ENCODE measurements at places on chromosomes 12 and 14. TPM values are rescaled to one million over a fixed set of nuclear protein-coding genes. Genes with fewer than 3 reads are reported as not detected.

- DNase-seq, result no peak
- peak overlapping the region; percentile 91 for H3K27ac ChIP-seq
- H3K4me1 ChIP-seq, result peaks cover 38% of the 10 kb centered on the region
- H3K4me3 ChIP-seq, result peak overlapping the region; percentile 76
- no peaks in the 10 kb centered on the region for H3K36me3 ChIP-seq
- H3K27me3 ChIP-seq, result no peaks in the 10 kb centered on the region
Measured at GRCh38 chr12:40104461-40105264, 1.2 kb downstream of the SLC2A13 start.

DNA sequence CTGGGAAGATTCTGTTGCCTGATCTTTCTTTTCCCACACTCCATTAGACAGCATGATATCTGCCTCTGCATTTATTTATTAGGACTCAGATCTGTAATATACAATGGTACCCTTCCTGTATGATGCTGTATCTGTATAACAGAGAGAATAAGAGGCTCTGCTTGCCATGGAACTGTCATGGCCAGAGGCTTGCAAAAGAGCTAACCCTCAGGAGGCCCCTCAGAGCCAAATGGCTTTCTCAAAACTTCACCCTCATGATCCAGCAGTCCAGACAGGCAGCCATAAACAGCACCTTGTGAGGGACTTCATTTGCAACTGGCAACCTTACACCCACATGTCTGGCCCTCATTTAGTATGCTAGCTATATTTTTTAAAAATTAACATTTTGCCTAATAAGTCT is 57.6 kb downstream of the TMEM30B start:
- no peak overlapping the region for H3K4me3 ChIP-seq
- H3K4me1 ChIP-seq, result no peaks in the 10 kb centered on the region

GRCh38 chr14:56905282-56905681 is 95.0 kb upstream of the OTX2 start:
- no peaks in the 10 kb centered on the region for H3K36me3 ChIP-seq
- no peak overlapping the region for H3K4me3 ChIP-seq
- H3K27me3 ChIP-seq, result no peaks in the 10 kb centered on the region
- no peak overlapping the region for H3K27ac ChIP-seq
- H3K4me1 ChIP-seq, result no peaks in the 10 kb centered on the region
- no peak for DNase-seq

DNA sequence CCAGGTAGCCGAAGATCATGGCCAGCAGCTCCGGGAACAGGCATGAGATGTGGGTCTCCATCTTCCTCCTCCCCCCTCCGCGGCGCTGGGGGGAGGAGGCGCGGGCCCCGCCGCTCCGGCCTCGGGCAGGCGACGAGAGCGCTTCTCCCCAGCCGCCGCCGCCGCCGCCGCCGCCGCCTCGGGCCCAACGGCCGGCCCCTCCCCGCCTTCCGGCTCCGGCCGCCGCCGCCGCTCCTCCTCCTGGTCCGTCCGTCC is 448 bp downstream of the FBXL14 start:
- H3K27ac ChIP-seq, result peak overlapping the region; percentile 82
- no peak for DNase-seq
- no peaks in the 10 kb centered on the region for H3K4me1 ChIP-seq
- no peaks in the 10 kb centered on the region for H3K36me3 ChIP-seq

DNA sequence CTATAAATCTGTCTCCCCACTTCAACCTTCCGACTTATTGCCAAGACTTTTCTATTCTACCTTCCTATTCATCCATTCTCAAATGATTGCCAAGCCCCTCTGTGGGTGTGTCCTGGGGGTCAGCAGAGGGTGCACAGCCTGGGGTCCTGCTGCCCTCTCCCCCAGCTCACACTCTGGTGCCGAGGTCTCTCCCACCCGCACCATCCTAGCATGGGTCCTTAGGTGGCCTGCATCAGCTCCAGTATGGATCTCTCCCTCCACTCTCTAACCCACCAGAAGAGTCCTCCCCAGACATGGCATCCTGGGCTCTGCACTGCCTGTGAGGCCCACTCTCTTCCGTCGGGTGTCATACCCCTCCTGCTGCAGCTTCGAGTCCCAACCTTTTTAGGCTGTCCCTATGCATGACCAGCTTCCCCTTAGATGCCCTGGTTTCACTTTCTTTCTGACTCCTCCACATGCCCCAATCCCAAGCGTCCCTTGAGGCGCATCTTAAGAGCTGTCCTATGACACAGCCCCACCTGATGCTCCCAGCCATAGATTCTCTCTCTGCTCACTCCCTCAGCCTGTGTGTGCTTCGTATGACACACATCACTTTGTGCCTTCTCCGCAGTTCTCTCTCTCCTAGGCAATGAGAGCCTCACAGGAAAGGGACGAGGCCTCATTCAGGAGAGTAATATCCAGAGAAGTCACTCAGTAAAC is 43.9 kb downstream of the GIT2 start:
- no peak overlapping the region for H3K4me3 ChIP-seq
- H3K27me3 ChIP-seq, result no peaks in the 10 kb centered on the region
- H3K27ac ChIP-seq, result no peak overlapping the region

DNA sequence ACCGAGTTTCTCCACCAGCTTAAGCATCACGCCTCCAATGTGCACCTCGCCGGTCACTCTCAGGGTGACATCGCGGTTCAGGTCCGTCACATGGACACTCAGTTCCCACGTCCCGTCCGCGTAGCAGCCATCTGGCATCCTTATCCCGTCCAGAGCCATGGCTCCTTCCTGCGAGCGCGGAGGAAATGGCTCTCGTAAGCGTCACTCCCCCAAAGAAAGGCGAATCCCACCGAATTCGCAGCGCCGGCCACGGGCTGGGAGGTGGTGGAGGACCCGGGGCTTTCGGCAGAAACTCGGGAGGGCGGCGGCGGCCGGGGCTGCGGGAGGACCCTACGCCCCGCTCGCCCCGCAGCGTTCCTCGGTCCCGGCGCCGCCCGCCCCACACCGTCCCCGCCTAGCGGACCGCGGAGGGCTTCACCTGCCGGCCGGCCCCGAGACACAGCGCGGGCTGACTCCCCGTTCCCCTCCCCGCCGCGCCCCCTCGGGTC is 396 bp downstream of the FERMT2 start:
- peak; percentile 60 for DNase-seq
- no peaks in the 10 kb centered on the region for H3K36me3 ChIP-seq
- H3K27ac ChIP-seq, result peak overlapping the region; percentile 98

GRCh38 chr14:65019944-65020566 is 33.4 kb downstream of the FNTB start:
- peak overlapping the region; percentile 12 for H3K27ac ChIP-seq
- no peak overlapping the region for H3K4me3 ChIP-seq
- H3K27me3 ChIP-seq, result no peaks in the 10 kb centered on the region
- DNase-seq, result peak; percentile 60

GRCh38 chr14:94366146-94366915 is 22.1 kb downstream of the SERPINA1 start:
- no peaks in the 10 kb centered on the region for H3K27me3 ChIP-seq
- no peak within 1 kb of the TSS for H3K27ac ChIP-seq
- no peak within 1 kb of the TSS for H3K4me3 ChIP-seq

DNA sequence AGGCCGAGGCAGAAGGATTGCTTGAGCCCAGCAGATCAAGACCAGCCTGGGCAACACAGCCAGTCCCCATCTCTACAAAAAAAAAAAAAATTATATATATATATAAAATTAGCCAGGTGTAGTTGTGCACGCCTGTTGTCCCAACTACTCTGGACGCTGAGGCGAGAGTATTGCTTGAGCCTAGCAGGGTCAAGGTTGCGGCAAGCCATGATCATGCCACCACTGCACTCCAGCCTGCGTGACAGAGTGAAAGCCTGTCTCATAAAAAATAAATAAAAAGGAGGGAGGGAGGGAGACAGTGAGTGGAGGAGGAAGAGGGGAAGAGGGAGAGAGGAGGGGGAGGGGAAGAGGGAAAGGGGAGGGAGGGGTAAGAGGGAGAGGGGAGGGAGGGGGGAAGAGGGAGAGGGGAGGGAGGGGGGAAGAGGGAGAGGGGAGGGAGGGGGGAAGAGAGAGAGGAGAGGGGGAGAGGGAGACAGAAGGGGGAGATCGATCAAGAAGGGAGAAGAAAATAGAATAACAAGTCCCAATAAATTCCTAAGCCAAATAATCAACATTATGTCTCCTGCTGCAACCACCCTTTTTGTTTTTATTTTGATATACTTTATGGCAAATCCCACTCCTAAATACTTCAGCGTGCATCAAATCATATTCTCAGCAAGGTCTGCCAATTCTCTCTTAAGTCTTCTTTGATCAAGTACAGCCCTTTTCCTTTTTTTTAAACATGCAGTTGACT is 163.9 kb downstream of the MED13L start:
- DNase-seq, result no peak
- no peaks in the 10 kb centered on the region for H3K36me3 ChIP-seq
- no peaks in the 10 kb centered on the region for H3K27me3 ChIP-seq
- H3K27ac ChIP-seq, result no peak overlapping the region
- H3K4me3 ChIP-seq, result no peak overlapping the region

DNA sequence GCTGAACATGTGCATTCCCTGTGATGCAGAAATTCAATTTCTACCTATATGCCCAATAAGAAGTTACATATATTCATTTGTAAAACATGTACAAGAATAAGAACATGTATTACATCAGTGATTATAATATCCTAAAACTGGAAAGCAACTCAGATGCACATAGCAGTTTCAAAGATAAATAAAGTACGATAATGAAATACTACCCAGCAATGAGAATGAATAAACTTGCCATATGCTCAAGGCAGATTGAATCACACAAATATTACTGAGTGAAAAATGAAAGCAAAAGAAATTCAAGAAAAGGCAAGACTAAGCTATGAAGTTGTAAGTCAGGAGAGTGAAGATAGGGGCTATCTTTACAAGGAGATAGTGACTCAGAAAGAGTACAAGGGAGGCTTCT is 345.3 kb upstream of the OR4E1 start:
- no peak for DNase-seq
- H3K27me3 ChIP-seq, result no peaks in the 10 kb centered on the region
- H3K4me3 ChIP-seq, result no peak overlapping the region
- H3K36me3 ChIP-seq, result no peaks in the 10 kb centered on the region
- H3K27ac ChIP-seq, result no peak overlapping the region

DNA sequence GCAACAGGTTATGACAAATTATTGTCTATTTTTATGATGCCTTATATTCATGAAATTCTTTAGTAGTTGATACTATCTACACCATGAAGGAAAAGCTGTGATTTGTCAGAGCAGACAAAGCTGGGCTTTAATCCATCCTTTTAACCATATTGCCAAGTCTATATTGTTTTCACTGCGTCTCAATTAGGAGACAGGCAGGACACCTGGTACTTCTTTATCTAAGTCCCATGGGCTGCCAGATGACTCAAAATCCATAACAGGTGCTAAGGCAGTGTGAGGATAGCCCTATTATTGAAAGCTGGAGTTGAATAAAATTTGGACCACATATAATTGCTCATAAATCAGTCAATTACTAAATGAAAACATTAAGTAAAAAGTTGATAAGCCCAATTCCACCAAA is 22.6 kb downstream of the INSM2 start:
- no peak overlapping the region for H3K27ac ChIP-seq
- no peak for DNase-seq
- no peaks in the 10 kb centered on the region for H3K4me1 ChIP-seq
- no peak overlapping the region for H3K4me3 ChIP-seq
- no peaks in the 10 kb centered on the region for H3K36me3 ChIP-seq

- H3K27ac ChIP-seq, result no peak overlapping the region
- H3K4me1 ChIP-seq, result no peaks in the 10 kb centered on the region
- H3K4me3 ChIP-seq, result no peak overlapping the region
- H3K36me3 ChIP-seq, result no peaks in the 10 kb centered on the region
Measured at GRCh38 chr14:32545095-32545494, 216.0 kb downstream of the AKAP6 start.

- H3K27me3 ChIP-seq, result no peaks in the 10 kb centered on the region
- no peak for DNase-seq
- no peaks in the 10 kb centered on the region for H3K36me3 ChIP-seq
Measured at GRCh38 chr12:116194935-116195431, 82.5 kb downstream of the MED13L start.

DNA sequence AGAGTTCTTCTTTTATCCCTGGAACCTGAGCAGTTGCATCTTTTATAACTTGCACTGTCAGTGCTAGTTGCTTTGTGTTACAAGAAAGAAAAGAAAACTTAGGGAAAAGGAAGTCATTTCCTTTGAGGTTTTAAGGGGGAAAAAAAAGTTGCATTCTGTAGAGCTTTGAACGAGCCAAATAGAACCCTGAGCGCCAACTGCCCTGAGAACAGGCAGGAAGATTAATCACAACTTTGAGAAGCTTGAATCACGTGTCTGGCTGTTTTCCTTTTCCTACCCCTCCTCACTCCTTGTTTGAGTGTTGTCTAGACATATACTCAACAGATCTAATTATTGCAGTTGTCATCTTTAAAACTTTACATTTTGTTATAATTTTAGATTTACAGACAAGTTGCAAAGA is 12.5 kb downstream of the PCNX1 start:
- no peak for DNase-seq
- no peaks in the 10 kb centered on the region for H3K4me1 ChIP-seq
- no peaks in the 10 kb centered on the region for H3K36me3 ChIP-seq
- no peaks in the 10 kb centered on the region for H3K27me3 ChIP-seq

DNA sequence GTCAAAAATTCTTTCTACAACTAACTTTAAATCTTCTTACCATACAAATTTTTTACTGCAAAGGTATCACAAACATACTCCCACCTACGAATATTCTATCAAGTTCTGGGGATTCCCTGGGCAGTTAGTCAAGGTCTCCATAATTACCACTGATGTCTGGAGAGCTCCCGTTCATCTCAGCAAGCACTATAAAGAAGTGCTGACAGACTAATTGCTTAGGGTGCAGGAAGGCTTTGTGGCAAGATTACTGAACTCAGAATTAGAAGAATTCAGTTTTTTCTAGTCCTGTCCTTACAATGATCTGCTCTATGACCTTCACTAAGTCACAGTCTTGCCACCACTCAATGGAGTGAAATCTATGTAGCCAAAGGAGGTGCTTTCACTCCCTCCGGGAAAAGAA is 61.5 kb downstream of the DUSP16 start:
- no peaks in the 10 kb centered on the region for H3K27me3 ChIP-seq
- H3K27ac ChIP-seq, result no peak overlapping the region
- H3K4me1 ChIP-seq, result peaks cover 24% of the 10 kb centered on the region
- DNase-seq, result no peak
- no peak overlapping the region for H3K4me3 ChIP-seq

- H3K4me1 ChIP-seq, result no peaks in the 10 kb centered on the region
- H3K4me3 ChIP-seq, result no peak overlapping the region
- no peaks in the 10 kb centered on the region for H3K36me3 ChIP-seq
- H3K27me3 ChIP-seq, result no peaks in the 10 kb centered on the region
- no peak overlapping the region for H3K27ac ChIP-seq
Measured at GRCh38 chr14:52399921-52400595, 85.9 kb downstream of the PTGER2 start.

ADAM21 gene
- total RNA-seq, result 0.44 TPM

LRTM2 gene
- total RNA-seq, result not detected

HRK gene
- not detected for total RNA-seq

PRKAG1 gene
- 50.2 TPM for total RNA-seq

RHEBL1 gene
- total RNA-seq, result not detected

SLC10A1 gene
- total RNA-seq, result not detected

POTEM gene
- not detected for total RNA-seq

RPGRIP1 gene
- total RNA-seq, result 0.78 TPM

IQSEC3 gene
- 1.2 TPM for total RNA-seq

DACT1 gene
- 54.6 TPM for total RNA-seq

CLEC1B gene
- not detected for total RNA-seq

CCDC196 gene
- total RNA-seq, result not detected

AGAP2 gene
- total RNA-seq, result 3.1 TPM
